GM12865 (cell line): ENCODE measurements at places on chromosomes 7 and 10.

DNA sequence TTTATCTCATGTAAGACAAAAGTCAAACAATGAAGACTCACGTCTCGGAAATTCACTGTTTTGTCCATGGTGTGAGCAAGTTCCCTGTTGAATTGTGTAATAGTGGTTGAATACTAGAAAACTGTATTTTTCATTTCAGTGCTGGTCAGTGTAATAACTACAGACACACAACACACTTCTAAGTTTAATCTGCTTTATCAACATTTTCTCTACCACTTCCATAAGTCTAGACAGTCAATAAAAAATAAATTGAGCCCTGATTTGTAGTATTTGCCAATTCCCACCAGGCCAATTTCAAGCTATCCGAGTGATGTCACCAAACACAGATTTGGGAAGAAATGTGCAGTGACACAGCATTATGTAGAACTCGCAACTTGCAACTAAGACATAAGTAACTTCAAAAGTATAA, 81.9 kb downstream of the GPR141 start:
- DNase-seq, result no peak

GRCh38 chr10:71127104-71127503, 85.3 kb upstream of the UNC5B start:
- no peak for DNase-seq

DNA sequence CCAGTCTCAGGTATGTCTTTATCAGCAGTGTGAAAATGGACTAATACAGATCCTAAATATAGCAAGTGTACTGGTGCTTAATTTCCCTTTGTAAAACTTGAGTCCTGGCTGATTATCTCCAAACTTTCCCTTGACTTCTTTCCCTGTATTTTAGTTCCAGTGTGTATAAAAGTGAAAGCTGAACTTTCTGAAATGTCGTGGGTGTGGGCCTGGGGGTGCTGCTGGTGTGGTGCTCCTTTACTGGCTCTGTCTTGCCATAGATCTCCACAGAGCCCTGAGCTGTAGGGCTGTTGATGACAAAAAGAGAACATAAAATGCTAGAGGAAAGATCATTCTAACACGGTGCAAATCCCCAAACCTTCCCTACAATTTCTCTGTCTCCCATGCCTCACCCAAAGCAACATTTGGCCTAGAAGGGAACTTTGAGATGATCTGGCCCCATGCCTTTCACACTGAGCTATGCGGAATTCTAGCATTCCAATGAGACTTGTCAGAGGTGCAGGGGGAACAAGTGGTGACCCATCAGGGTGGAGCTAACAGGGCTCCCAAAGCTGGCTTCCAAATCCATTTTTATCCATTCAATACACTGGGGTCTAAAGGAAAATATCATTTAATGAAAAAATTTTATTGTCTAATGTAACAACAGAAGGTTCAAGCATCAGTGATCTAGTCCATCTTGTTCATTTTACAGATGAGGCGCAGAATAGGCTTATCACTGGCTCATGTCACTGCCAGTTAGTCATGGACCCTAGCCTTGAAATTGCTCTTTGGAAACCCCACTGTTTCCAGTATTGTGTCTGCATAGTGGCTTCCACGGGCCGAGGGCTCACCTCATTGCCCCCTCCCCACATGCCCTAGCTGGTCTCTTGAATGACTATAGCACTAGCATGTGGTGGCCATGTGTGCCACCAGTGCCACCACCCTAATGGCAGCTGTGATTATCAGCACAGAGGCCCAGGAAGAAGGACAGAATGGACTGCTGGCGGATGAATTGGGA, 1000.9 kb downstream of the LRMDA start:
- no peak for DNase-seq

GRCh38 chr10:75293446-75293820, 57.7 kb upstream of the COMTD1 start:
- no peak for DNase-seq

DNA sequence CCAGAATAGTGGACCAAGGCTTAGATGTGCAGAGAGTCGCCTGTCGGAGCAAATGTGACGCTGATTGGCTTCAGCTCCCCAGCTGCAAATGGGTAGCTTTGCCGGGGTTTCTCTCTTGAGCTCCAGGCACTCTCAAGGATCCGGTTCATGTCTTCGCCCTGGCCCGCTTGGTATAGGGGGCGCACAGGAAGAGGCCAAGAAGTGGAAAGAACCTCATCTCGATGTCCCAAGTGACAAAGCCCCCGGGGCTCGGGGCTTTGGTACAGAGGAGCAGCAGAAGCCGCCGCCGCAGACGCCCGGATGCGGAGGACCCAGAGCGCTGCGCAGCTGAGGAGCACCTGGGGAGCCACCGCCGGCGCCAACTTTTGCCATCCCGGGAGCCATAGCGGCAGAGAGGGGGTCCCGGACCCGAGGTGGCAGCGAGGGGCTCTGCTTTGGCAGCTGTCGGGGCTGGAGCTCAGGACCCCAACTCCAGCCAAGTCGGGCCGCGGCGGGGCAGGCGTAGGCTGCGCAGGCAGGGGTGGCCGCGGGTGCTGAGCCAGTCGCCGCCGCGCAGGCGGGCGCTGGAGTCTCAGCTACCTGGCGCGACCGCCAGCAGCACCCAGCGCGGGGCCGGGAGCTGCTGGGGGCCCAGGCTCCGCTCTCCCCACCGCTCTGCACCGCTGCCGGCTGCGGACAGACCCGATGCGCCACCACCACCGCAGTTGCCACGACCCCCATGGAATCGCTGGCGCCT, 466.6 kb downstream of the XPNPEP1 start:
- no peak for DNase-seq

DNA sequence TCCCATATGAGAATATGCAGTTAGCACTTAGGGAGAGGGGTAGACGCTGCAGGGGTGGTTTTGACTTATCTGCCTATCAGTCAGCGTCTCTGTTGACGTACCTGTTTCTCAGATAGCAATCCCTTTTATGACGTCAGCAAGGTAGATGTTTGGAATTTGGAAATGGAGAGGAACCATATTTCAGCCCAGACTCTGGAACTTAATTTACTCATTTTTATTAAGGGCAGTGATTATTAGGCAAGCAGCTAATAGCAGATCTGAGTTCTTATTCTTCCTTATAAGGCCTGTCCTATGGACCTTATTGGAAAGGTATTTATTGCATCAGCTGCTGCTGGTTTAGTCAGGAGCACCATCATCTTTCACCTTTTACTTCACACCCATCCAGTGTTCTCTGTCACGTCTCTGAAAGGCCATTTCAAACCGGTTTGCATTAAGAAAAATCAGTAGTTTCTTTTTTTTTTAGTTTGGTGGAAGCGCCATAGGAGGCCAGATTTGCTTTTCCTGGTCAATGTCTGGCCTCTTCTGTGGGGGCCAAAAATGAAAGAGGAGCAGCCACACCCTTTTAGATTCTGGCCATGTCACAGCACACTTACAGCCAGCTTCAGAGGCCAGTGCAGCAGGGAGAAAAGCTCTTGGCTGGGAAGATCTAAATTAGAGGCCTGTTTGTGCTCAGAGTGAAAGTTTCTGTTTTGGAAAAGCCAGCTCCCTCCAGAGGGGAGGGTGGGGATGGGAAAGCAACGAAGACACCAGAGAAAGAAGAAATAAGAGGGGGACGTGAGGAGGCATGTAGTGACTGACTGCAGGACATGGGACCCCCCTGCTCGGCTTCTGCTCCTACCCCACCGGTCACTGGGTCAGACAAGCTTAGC, 146.3 kb downstream of the TCF7L2 start:
- no peak for DNase-seq

- DNase-seq, result no peak
Measured at GRCh38 chr7:109246330-109247077, 676.8 kb downstream of the DNAJB9 start.

GRCh38 chr10:128551475-128551874, 425.3 kb upstream of the MKI67 start:
- no peak for DNase-seq

- no peak for DNase-seq
Measured at GRCh38 chr7:18302097-18302496, 193.5 kb upstream of the HDAC9 start.

DNA sequence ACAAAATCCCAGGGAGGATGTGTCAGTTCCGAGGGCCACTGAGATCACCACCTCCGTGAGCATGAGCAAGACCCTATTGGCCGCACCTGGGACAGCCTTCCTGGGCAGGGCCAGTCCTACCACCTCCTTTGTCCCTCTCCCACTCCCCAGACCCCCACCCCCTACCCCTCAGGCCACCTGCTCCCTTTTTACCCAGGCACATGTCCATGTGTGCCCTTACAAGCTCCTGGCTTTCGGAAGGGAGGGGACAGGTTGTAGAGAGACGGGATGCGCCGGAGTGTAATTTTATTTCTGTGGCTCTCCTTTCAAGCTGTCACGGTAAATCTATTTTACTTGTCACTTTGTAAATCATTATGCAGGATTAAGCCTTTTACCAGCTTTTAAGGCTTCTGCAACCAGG, 20.9 kb downstream of the ZMIZ1 start:
- DNase-seq, result no peak

GRCh38 chr7:26291699-26292538, at the start of gene SNX10:
TSS of gene SNX10 (plus strand) at chr7:26291862. CDS start at chr7:26346443, 54,581 bp downstream.
- DNase-seq, result peak; percentile 89

DNA sequence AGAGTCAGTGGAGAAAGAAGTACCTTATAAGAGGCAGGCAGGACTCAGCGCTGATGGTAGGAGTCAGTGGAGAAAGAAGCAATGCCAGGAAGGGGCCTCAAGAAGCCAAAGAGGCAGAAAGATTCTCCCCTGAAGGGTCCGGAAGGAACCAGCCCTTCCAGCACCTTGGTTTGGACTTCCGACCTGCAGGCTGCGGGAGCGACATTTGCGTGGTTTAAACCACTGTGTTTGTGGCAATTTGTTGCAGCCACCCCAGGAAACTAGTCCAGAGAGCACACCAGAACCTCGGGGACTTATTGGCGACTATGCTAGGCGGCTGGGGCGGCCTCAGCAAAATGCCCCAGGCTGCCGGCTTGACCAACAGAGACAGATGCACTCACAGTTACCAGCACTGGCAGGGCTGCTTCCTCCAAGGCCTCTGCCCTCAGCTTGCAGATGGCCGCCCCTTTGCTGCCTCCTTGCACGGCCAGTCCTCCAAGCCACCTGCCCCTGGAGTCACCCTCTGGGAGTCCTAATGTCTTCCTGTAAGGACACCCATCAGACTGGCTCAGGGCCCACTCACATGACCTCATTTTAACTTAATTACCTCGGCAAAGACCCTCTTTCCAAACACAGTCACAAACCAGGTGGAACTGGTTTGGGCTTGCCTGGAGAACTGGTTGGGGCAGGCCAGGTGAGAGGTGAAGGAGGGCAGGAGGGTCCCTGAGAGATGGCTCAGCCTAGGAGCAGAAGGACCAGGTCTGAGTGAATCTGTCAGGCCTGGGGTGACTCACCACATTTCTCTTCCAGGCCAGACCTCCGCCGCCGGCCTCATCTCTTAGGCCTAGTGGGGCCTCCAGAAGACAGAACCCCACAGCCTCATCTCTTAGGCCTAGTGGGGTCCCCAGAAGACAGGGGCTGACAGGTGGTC, 26.1 kb downstream of the CALML3 start:
- no peak for DNase-seq

DNA sequence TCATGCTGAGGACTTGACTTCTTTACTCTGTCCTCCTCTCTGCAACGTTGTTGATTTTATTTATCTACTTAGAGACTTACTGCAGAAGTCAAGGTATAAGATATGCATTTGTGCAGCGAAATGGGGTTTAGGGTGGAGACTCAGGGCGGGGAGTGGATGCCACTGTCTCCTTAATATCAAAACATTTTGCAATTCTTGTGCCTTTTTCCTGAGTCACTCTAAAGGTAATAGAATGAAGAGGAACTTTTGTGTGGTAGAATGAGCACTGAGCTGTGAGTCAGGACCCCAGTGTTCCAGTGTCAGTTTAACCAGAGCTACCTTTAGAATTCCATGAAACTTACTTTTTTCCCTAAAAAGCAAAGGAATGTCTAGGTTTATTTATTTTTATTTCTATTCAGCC, 78.2 kb downstream of the VTI1A start:
- no peak for DNase-seq

GRCh38 chr10:124586142-124586541, 124.5 kb downstream of the LHPP start:
- no peak for DNase-seq

DNA sequence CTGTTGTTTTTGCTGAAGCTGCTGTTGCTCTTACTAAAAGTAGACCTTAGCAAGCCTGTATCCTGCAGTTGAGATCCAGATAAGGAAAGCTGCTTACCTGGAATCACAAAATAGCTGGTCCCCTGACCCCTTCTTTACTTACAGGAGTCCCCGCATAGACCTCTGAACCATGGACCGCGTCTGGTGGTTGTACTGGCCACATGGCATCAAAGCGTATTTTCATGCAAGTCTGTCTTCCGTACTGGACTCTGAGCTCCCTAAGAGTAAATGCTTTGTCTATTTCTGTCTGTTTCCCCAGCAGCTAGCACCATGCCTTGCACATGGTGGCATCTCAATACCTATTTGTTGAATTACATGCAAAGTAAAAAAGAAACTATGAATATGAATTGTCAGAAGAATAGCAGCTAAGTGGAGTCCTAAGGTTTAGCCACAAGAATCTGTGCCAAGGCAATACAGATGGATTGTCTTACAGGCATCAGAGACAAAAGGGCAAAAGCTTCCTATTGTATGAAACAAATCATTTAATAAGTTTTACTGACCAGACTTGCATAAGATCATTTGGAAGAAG, 159.2 kb downstream of the PAXIP1 start:
- no peak for DNase-seq

- DNase-seq, result no peak
Measured at GRCh38 chr7:115561335-115562110, 469.0 kb downstream of the TFEC start.

DNA sequence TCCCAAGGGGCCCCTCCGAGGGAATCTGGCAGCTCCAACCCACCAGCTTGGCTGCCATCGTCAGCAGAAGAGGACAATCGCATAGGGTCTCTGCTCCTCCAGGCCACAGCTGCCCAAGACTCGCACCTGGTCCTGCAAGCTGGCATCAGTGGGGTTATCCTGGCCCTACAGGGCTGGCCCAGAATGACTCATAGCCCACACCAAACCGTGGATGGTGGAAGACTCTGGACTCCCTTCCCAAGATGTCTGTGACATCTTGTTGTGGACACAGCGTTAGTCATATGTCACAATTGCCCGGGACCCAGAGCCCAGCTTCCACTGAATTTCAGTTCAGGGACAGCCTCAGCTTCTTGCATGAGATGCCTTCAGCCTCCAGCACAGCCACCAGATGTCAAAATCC, 91.5 kb upstream of the CUX1 start:
- DNase-seq, result no peak

DNA sequence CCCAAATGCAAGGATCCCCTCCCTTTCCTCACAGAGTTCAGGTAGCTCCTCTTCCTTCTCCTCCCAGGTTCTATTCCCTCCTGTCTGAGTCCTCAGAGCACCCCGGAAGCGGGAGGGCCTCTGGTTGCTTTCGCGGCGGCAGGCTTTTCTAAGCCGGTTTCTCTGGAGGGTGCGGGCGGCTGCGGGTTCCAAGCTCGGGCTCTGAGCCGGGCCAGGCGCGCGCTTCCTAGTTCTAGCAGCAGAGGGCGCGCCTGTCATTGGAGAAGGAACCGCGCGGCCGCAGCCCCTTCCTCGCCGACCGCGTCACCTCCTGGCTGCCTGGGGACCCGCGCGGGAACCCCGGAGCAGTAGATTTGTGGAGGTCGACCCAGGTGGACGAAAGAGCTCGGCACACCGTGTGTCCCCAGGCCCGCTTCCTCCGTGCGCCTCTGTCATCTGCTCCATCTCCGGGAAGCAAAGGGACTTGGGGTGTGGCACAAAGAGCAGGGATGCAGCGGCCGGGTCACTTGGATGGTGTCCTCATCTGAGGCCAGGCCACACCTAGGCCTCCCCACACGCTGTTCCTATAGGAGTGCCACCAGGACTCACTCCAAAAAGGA, 389.0 kb upstream of the PODXL start:
- peak; percentile 42 for DNase-seq

GRCh38 chr10:88992921-88993524, 2.4 kb downstream of the FAS start:
- DNase-seq, result peak; percentile 73
